ENCODE measurements at places on chromosomes 5 and 9.
A peak's percentile ranks its signal among the peaks of the same experiment; 100 is the strongest.

GRCh38 chr5:143245929-143246561, 157.4 kb downstream of the NR3C1 start:
- no peak for DNase-seq

- no peak for DNase-seq
Observed at GRCh38 chr9:105044518-105044917, 116.6 kb upstream of the ABCA1 start.

DNA sequence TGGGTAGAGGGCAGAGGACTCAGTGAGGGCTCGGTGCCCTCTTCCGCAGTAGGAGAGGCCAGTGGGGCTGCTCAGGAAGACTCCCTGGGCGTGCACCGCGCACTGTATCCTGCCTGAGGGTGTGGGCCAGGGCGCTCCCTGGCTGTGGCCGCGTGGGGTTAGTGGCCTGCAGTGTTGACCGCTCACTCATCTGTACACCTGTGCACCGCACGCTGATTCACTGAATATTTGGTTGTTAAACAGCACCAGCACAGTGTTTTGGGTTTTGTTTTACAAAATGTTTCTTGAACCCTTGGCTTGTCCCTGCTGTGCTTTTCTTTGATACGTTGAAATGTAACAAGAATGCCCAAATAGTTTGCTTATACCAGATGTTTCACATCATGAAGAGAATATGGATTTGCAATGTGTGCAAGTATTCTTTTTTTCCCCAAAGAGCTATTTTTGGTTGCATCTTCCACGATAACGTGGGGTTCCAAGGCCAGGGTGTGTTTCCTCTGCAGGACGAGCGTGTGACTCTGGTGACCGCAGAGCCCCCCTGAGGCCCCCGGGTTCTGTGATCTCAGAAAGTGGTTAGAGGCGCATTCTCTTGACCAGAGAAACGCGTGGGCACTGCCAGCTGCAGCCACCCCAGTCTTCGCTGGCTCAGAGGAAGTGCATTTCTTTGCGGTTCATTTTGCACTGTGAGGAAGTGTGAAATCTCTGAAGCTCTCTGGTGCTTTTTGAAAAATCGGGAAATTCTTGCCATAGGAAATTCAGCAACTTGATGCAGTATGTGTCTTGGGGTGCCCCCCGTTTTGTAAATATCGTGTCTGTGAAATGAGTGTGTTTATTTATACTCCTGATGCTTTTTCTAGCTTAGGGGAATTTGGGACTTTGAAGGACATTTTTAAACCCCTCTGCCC, 46.9 kb downstream of the AHRR start:
- DNase-seq, result peak; percentile 81

DNA sequence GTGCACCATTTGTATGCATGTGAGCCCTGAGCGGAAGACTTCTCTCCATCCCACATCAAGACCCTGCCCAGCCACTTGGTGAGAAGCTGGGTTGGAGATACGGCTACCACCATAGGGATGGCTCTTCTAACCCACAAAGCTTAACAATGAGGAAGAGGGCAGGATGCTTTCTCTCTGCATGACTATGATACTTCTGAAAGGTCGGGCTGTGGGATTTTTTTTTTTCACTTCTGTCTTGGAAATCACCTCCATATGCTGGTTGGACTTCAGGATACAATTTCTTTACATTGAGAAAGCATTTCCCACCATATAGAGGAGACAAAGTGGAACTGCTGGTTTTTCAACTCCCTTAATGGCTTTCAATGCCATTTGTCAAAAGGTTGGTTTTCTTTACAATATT, 30.5 kb downstream of the ZNF366 start:
- DNase-seq, result no peak

DNA sequence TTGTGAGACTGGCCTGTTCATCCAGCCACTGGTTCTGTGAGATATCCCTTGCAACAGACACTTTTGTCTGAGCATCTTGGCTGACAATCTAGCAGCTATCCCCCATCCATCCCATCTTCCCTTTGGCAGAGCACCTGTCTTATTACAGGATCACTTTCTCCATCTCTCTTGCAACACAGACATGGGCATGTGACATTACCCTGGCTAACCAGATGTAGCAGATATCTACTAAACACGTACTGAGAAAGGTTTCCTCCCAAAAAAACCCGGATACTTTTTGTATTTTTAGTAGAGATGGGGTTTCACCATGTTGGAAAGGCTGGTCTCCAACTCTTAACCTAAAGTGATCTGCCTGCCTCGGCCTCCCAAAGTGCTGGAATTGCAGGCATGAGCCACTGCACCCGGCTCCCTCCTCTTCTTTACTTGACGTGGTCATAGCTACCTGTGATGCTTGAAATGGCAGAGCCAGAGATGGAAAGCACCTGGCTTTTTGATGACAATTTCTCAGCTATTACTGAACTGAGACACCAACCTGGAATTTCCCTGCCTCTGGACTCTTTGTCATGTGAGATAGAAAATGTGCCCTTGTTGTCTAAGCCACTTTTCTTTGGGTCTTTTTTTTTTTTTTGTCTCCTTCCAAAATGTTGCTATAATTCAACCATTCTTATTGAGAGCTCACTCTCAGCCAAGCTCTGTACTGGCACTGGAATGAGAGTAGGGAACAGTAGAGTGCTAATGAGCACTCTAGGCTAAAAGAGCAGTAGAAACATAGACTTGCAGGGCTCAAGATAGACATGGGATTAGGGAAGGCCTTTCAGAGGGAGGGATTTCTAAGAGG, 32.6 kb downstream of the FNBP1 start:
- DNase-seq, result peak; percentile 42

- no peak for DNase-seq
Observed at GRCh38 chr5:54230936-54231685, 79.3 kb downstream of the ARL15 start.

DNA sequence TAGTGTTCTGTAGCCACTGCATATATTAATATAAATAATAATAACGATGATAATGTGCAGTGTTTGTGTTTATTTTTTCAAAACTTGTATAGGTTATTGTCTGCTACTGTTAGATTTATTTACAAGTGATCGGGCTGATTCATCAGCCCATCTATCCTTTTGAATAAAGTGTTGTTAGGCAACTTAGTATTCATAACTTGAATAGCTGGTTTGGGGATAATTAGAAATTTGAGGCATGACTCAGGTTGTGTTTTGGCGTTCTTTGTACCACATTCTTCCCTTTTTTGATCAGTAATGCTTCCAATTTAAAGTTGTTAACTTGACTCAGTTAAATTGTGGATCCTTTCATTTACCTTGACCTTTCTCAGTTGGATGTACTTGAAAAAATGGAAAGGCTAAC, 69.7 kb downstream of the FOCAD start:
- no peak for DNase-seq

- no peak for DNase-seq
Observed at GRCh38 chr9:130521715-130522114, 57.7 kb upstream of the FUBP3 start.

DNA sequence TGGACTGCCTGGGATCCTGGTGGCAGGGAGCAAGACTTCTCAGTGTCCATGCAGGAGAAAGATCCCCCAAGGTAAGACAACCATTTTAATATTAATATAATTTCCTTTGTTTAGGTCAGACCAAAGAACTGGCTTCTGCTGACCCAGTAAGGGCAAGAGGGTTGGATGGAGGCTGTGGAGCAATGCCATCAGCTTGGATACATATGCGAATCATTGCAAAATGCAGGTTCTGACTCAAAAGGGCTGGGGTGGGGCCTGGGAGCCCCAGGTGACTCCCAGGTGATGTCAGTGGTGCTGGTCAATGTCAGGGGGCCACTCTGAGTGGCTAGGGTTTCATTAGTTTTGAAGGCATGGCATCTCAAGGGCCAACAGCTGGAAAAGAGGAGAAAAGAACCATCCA, 88.9 kb upstream of the PANK3 start:
- no peak for DNase-seq

- DNase-seq, result no peak
Observed at GRCh38 chr5:2670940-2671339, 80.5 kb downstream of the IRX2 start.

- no peak for DNase-seq
Observed at GRCh38 chr5:83639911-83640310, 80.7 kb downstream of the HAPLN1 start.

DNA sequence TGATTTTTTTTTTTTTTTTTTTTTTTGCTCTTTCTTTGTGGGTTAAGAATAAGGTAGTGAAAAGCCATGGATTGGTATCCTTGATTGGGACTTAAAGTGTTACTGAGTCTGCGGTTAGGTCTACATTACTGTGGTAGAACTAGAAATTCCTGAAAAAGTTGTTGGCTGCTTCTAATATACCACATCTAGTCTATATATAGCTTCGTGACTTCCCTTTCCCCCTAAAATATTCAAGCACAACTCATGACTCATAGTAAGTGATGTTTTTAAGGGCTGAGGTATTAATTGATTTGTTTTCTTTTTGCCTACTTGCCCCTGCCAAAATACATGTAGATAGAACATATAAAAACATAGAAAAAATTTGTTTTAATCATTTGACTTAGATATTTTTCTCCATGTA, 247.6 kb downstream of the TMEM232 start:
- no peak for DNase-seq

GRCh38 chr5:170571281-170571731, 67.5 kb downstream of the KCNIP1 start:
- DNase-seq, result no peak

- DNase-seq, result peak; percentile 61
Observed at GRCh38 chr9:125631391-125632085, 75.5 kb downstream of the MAPKAP1 start.
